Activated gamma-delta T cell (primary cell): ENCODE measurements at places on chromosomes 6 and 20.

DNA sequence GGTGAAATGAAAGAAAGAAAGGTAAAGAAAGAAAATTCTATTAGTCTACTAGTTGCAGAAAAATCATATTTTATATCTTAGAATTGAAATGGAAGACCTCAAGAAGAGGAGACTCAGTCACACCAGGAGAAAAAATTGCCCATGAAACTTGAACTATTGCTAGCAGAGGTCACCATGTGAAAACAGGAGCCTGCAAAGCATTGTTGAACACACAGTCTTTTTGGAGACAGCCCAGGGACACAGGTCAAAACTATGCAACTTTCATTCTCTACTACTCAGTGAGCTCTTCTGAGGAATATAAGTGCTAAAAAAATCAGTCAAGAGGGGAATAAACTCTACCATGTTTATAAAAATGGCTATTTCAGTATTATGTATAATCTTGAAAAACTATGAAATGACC lies 89.8 kb upstream of the TENT5A start:
- no peak for DNase-seq

GRCh38 chr6:21151119-21151518 lies 442.4 kb upstream of the SOX4 start:
- DNase-seq, result no peak

DNA sequence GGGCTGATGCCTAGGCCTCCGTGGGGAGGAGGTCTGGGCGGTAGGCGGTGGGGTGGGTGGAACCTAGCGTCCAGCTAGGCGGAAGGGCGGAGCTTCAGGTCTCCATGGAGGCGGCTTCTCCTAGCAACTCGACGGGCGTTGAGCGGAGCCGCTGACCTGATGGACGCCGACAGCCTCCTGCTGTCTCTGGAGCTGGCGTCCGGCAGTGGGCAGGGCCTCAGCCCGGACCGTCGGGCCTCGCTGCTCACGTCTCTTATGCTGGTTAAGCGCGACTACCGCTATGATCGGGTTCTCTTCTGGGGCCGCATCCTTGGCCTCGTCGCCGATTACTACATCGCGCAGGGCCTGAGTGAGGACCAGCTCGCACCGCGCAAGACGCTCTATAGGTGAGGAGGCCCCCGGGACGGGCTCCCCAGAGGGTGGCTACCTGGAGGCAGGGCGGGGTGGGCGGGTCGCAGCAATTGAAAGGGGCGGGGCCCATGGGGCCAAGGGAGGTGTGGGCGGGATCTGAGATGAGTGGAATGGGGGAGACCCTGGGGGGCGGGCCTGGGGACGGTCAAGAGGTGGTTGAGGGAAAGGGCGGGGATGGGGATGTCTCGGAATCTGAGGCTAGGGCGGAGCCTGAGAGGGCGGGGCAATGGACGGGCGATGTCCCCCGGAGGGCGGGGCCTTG lies at the start of gene RSPH9:
Gene RSPH9, plus strand, starts transcription at position 97 of the 673 bp plus-strand sequence. Its CDS starts 63 bp downstream, at position 160.
- DNase-seq, result no peak

DNA sequence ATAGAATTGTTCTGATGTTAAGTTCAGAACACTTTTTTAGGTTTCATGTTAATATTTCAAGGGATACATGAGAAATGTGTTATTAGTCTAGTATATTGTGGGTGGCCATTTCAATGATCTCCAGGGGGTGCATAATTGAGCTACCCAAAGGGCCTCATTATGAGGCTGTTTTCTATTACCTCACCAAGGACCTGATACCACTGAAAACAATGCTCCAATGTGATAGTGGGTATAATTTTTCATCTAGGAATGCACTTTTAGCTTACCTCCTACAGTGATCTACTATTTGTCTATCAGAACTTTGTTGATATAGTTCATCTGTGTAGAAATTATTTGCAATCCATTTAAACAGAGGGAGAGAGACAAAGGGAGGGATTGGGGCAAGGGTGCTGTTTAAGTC lies 106.8 kb upstream of the HS3ST5 start:
- no peak for DNase-seq

DNA sequence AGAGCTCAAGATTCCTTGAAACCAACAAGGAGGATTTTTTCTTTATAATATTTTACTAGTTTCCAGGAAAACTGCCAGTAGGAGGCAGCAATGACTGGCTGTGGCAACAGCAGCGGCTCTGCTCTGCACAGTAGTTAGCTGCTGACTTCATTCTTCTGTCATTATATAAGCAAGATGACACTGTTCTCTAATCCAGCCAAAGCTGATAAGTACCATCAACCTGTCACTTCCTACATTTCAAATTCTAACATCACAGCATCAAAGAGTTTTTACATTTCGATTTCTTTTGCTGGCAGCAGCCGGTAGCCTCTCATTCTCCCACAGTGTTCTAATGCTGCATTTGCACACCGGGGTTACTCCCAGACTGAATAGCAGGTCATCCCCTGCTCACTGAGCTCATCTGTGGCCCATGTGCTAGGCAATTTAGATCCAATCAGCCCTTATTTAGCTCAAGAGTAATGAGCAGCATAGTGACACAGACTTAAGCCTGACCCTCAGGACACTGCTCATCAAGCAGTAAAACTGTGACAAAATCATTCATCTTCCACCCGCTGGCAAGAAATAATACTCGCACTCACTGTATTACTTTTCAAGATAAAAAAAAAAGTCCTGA lies 67.8 kb downstream of the MMS22L start:
- DNase-seq, result no peak

DNA sequence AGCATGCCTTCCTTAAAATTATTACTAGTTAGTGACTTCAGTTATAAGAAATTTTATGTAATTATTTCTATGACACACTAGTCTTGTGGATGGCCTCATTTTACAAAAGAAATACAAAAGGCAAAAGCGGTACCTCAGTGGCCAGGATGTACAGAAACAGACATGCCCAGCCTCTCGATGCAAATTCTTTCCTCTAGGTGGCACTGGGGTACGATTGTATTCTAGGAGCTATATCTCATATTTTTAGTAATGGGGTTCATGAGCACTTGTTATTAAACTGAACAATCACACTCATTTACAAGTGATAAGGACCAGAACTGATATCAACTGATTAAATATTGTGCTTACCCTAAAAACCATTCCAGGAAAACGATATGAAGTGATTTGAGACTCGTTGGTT lies 59.8 kb downstream of the SOD2 start:
- no peak for DNase-seq

- DNase-seq, result no peak
These were observed 82.0 kb upstream of the EDN1 start for GRCh38 chr6:12208190-12208589.

DNA sequence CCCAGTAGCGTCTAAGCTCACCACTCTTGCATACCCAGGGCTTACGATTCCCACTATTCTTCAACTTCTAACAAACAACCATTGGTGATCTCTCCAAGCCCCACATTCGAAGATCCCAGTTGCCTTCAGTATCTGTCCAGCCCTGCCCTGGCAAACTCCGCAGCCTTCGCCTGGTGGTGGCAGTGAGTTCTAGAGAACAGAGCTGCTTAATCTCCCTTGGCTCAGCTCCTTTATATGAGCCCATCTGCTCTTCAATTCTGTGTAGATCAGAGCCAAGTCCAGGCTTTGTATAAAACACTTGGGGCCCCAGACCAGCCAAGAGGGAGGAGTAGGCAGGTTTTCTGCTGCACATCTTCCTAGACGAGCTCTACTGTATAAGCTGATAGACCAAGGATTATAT lies 193.3 kb downstream of the PHACTR1 start:
- no peak for DNase-seq

- peak; percentile 50 for DNase-seq
These were observed at the start of gene ULBP3 for GRCh38 chr6:150068720-150069648. ULBP3 (minus strand) TSS chr6:150069121; CDS start chr6:150069066, 55 bp downstream.

GRCh38 chr6:144549837-144550747 lies 265.0 kb downstream of the UTRN start:
- no peak for DNase-seq

- DNase-seq, result no peak
These were observed 392 bp upstream of the TASP1 start for GRCh38 chr20:13639150-13639497.

GRCh38 chr6:218153-219018 lies 73.9 kb upstream of the DUSP22 start:
- no peak for DNase-seq

- no peak for DNase-seq
These were observed 274.7 kb downstream of the CDKAL1 start for GRCh38 chr6:20808924-20809323.

DNA sequence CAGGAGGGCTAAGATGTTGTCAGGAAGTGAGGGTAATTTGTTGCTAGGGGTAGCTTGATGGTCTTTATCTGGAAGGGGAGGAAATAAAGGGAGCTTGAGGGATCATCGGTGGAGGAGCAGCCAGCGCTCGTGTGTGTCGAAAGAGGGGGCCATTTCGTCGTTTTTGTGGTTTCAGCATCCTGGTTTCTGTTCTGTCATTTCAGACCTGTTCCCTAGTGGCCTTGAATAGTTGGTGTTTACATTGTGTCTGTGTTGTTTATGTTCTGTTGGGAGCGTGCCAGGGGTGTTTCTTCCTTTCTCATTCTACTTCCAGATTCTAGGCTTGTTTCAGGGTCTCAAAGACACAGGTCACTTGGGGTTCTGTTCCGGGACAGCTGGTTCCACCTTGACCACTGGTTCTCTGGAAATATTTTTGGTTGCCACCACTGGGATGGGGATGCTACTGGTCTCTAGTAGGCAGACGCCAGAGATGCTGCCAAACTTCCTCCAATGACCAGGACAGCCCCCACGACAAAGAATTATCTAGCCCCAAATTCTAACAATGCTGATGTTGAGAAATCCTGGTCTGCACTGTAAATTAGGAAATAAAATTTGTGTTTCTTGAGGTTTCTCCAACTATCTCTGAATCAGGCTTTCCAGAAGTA lies 113.9 kb upstream of the NAA20 start:
- no peak for DNase-seq

GRCh38 chr6:139115989-139116758 lies 18.7 kb upstream of the HECA start:
- DNase-seq, result no peak

DNA sequence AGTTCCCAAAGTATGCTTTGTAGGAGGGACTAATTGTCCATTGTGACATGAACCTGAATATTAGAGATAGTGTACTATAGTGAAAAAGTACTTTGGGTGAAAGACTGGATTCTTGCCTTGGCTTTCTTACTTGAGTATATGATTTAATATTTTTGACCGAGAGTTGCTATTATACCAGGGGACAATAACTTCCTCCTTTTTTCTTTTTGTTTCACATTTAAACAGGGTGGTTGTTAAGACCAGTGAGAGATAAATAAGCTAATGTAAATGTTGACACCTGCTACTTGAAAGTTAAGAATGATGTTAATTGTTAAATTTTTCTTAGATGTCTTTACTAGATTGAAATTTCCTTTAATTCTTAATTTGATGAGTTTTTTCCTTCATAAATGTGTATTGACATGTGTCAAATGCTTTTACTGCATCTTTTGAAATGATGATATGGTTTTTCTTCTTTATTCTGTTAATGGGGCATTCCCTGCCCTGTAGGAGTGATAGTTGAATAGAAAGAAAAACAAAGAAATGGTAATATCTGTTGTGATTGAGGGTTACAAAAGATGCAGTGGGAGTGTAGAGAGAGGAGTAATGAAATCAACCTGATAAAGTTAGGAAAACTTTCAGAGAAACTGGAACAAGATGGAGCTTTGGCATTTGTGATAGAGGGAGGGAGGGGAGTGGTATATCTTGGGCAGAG lies 48.4 kb downstream of the ZFAND3 start:
- DNase-seq, result no peak

GRCh38 chr20:44021900-44022299 lies 107.2 kb downstream of the TOX2 start:
- DNase-seq, result no peak

DNA sequence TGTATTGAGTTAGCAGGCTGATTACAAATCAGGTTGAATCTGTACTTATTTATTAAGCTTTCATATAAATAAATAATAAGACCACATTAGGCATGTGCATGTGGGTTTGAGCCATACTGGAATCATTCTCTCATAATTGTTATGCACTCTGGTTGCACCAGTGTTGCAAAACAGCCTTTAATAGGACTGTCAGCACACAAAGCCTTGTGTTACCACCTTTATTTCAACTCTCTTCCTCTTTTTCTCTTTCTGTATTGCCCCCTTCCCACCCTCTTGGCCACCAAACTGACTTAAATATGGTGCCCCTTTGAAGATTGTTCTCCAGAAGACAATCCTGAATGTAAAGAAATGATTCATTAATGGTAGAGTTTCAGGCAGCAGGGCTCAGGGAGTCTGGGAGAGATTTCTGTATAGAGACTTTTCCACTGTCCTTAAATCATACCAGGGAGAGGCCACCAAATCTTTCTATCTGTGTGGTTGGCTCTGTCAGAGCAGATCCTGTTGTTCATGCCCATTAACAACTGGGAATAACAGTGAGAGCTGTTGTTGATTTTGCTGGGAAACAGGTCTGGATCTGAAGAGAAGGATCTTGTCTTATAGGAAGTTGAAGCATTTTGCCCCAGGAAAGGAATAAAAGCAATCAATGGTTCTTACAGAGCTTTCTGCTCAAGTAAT lies 131.6 kb upstream of the SOX4 start:
- no peak for DNase-seq

GRCh38 chr20:51565298-51566144 lies 23.0 kb upstream of the NFATC2 start:
- DNase-seq, result no peak

DNA sequence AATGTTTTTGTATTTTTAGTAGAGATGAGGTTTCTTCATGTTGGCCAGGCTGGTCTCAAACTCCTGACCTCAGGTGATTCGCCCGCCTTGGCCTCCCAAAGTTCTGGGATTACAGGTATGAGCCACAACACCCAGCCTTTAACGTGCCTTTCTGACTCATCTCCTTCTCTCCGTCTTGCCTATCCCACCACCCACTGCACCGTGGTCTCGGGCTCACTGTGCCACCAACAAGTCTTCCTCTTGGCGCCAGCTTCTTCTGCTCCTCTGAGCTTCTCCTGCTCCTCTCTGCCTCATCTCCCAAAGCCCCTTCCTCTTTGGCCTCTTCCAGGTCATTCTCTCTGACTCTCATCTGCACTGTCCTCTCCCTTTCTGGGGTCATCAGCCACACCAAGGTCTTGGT lies 41.0 kb downstream of the TMEM242 start:
- no peak for DNase-seq

DNA sequence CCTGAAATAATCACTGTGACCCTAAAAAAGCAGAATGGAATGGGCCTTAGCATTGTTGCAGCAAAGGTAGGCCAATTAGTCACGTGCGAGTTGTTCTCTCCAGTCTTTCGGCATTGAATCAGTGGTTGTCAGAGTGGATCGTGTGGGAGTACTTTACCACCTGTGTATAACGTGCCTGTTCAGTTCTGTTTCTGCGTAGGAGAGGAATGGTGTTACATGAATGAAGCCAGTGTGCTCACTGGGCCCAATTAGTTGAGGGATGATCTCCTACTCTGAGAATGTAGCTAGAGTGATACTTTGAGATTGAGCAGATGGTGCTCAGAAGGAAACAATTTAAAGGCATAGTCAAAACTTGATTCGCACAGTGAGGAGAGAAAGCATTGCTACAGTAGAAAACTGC lies 72.4 kb upstream of the KIF25 start:
- DNase-seq, result no peak
